Effector memory CD8-positive, alpha-beta T cell (primary cell): ENCODE measurements at places on chromosomes 1 and 21.
A peak's percentile ranks its signal among the peaks of the same experiment; 100 is the strongest.

DNA sequence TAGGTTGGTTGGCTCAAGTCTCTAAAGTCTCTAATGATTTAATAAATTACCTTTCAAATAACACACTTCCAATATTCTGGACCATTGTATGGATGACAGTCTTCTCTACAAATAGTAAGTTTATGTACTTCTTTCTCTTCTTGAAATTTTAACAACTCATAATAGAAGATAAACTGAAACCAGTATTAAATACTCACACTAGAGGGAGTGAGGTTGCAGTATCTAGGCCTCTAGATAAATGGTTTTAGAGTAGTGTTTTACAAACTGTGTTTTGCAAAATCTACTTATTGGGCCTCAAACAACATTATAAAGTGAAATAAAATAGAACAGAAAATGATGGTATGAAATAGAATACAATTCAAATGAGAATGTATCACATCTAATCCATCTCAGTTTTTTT lies 479.9 kb upstream of the BRINP3 start:
- no peaks in the 10 kb centered on the region for H3K27me3 ChIP-seq
- H3K36me3 ChIP-seq = no peaks in the 10 kb centered on the region
- no peak for DNase-seq
- no peak overlapping the region for H3K4me3 ChIP-seq

DNA sequence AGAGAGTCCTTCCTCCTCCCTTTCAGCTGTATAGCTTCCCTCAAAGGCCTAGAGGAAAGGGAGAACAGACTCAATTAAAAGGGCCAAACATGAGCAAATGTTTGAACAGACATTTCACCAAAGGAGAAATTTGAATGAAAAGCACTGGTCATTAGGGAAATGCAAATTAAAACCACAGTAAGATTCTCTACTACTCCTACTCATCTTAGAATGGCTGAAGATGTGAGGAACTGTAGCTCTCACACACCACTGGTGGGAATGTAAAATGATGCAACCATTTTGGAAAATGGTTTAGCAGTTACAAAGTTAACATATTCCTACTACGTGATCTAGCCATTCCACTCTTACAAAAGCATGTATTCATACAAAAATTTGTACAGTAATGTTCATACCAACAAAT lies 253.0 kb upstream of the HOOK1 start:
- H3K27me3 ChIP-seq = no peaks in the 10 kb centered on the region
- no peaks in the 10 kb centered on the region for H3K36me3 ChIP-seq
- no peak overlapping the region for H3K27ac ChIP-seq

DNA sequence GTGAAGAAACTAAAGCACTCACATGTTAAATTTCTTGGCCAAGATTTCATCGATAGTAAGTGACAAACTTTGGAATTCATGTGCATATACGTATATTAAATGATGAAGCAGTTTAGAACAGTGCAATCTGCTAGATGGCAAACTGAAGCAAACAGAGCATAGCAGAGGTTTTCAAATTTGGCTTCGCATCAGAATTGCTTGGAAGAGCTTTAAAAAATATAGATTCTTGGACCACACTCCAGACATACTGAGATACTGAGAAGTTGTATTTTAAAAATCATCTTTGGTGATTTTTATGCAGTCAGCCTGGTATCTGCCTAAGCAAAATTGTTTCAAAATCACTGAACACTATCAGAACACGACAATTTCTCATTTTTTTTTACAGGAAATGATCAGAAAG lies 709.2 kb downstream of the PLA2G4A start:
- H3K4me3 ChIP-seq = no peak overlapping the region
- no peaks in the 10 kb centered on the region for H3K27me3 ChIP-seq
- H3K4me1 ChIP-seq = no peaks in the 10 kb centered on the region
- DNase-seq = no peak

DNA sequence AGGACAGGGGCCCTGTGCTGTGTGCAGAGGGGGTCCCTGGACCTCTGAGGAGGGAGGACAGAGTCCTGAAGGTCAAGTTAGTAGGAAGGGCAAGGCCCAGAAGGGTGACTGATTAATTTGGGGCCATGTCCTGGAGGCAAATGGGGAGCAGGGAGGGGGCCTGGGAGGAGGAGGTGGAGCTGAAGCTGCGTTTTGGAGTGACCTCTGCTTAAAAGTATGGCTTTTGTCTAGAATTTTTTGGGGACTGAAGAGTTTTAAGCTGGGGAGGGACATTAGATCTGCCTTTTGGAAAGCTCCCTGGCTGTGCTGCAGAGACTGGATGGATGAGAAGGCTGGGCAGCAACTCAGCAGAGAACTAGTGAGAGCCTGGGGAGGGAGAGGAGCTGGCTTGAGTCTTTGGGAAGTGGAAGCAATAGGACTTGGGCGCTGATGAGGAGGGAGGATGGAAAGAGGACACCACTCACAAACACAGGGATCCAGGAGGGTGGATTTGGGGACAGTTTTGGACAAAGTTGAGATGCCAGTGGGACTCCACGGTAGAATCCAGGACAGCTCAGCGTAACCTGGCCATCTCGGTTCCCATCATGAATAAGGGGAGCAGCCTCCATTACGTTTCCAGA lies 52.9 kb downstream of the ACBD3 start:
- no peaks in the 10 kb centered on the region for H3K36me3 ChIP-seq
- H3K27me3 ChIP-seq = peaks cover 9% of the 10 kb centered on the region
- peak overlapping the region; percentile 69 for H3K27ac ChIP-seq
- DNase-seq = no peak

GRCh38 chr1:77544845-77545244 lies 137.6 kb downstream of the ZZZ3 start:
- DNase-seq = no peak
- no peak overlapping the region for H3K27ac ChIP-seq
- no peak overlapping the region for H3K4me3 ChIP-seq
- H3K27me3 ChIP-seq = peaks cover 17% of the 10 kb centered on the region
- no peaks in the 10 kb centered on the region for H3K36me3 ChIP-seq

DNA sequence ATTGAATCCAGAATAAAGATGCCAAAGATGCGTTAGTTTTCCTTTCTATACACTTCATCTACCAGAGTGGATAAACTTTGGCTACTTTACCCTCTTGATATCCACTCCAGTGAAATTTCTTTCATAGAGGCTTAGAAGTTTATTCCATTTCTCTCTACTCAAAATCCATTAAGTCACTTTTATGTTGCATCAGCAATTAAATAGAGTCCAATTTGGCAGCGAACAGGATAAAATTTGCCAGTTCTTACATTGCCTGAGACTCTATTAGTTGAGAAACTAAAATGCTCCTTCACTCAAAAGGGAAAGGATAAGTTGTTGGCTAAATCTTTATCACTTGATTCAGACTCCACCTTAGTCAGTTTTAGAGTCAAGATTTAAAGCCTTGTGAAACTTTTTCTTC lies 57.9 kb downstream of the ACBD6 start:
- no peaks in the 10 kb centered on the region for H3K36me3 ChIP-seq
- no peak overlapping the region for H3K4me3 ChIP-seq
- DNase-seq = no peak
- no peak overlapping the region for H3K27ac ChIP-seq
- no peaks in the 10 kb centered on the region for H3K27me3 ChIP-seq
- H3K4me1 ChIP-seq = peaks cover 4% of the 10 kb centered on the region

GRCh38 chr1:199751962-199752687 lies 275.4 kb upstream of the NR5A2 start:
- no peaks in the 10 kb centered on the region for H3K36me3 ChIP-seq
- H3K4me1 ChIP-seq = no peaks in the 10 kb centered on the region
- H3K27me3 ChIP-seq = peaks cover 20% of the 10 kb centered on the region
- H3K27ac ChIP-seq = no peak overlapping the region
- H3K4me3 ChIP-seq = no peak overlapping the region
- DNase-seq = no peak

DNA sequence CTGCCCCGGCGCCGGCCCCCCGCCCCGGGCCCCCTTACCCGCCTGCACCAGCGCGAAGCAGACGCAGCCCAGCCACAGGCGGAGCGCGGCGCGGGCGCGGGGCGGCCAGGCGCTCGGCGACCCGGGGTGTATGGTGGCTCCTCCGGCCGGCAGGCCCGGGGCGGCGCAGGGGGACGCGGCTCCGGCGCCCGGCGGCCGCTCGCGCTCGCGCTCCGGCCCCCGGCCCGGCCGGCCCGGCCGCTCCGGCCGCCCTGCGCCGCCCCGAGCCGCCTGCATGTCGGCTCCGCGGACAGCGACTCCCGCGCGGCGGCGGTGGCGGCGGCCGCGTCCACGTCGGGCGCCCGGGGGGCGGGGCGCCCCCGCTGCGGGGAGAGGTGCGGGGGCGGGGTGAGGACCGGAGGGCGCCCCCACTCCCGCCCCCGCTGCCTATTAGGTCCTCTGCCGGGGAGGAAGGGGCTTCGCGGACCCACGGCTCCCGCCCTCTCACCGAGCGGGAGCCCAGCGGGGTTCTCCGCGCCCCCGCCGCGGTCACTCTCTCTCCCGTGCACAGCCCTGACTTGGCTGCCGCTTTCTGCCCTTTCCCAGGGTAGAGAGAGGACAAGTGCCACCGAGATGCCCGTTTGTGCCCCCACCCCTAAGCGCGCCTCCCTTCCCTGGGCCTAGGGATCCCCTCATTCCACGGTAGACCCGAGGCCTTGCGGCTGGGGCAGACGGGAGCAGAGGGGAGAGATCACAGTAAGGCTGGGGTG lies at the start of gene FNDC5:
FNDC5 (minus strand) TSS at position 298 of the 749 bp plus-strand sequence.
- H3K36me3 ChIP-seq = peaks cover 2% of the 10 kb centered on the region
- H3K27me3 ChIP-seq = peaks cover 57% of the 10 kb centered on the region
- H3K4me1 ChIP-seq = peaks cover 28% of the 10 kb centered on the region
- DNase-seq = no peak
- no peak within 1 kb of the TSS for H3K27ac ChIP-seq
